ENCODE measurements at places on chromosomes 4 and X. TPM values are rescaled to one million over a fixed set of nuclear protein-coding genes. Genes with fewer than 3 reads are reported as not detected.

- no peak for DNase-seq
These were observed 115.7 kb upstream of the KIT start for GRCh38 chr4:54542119-54542438.

DNA sequence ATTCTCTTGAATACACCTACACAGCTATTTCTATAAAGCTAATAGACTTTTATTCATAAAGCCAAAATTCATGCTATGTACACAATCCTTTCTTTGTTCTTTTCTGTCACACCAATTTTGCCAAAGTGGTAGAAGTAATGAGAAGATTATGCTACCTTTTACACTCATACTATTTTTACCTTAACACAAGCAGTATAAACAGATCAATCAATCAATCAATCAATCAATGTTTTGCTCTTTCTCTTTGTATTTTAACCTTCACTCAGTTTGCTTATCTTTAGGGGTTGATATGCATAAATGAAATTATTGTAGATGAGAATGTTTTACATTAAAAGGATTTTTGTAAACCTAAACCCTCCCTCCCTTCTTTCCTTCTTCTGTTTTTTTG is 878.6 kb downstream of the RAPGEF2 start:
- no peak for DNase-seq

DNA sequence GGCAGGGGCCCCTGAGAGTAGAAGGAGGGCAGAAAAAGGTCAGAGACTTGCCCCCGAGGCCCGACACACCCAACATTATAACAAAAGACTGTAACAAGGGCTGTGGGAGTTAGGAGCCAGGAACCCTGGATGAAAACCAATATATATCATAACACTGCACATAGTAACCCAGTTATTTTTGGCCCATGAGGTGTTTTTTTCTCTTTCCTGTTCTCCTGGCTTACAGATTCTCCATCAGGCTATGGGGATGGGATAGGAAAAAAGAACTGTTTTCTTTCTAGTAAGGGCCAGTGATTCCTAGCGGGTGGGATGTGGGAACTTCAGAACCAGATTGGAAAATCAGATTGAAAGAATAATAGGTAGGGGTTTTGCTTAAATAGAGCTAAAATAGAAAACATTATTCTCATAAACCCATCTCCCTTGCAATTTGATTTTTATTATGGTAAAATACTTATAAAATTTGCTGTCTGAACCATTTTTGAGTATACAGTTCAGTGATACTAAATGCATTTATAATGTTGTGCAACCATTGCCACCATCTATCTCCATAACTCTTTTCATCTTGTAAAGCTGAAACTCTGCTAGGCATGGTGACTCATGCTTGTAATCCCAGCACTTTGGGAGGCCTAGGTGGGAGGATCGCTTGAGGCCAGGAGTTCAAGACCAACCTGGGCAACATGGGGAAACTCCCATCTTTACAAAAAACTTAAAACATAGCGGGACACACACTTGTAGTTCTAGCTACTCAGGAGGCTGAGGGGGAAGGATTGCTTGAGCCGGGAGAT is 33.5 kb downstream of the SNX25 start:
- DNase-seq, result no peak

GRCh38 chr4:70721747-70722146 is at the start of gene RUFY3:
TSS of gene RUFY3 (plus strand) at chr4:70721964. CDS start at chr4:70722574, 610 bp downstream.
- DNase-seq, result no peak

- no peak for DNase-seq
These were observed 208.5 kb upstream of the CASK start for GRCh38 chrX:42131856-42132255.

GRCh38 chrX:103883533-103883932 is 51.5 kb upstream of the RAB9B start:
- DNase-seq, result no peak

DNA sequence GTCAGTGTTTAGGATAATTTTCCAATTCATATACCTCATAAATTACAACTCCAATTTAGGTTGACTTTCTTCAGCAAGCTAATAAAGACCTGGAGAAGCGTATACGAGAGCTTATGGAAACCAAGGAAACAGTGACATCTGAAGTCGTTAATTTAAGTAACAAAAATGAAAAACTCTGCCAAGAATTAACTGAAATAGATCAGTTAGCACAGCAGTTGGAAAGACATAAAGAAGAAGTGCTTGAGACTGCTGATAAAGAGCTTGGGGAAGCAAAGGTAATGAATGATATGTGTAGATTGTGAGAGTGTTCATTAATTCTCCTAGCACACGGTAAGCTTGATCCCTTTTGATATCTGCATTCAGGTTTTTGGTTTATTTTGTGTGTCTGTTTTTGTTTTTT is 16.8 kb downstream of the CEP135 start:
- DNase-seq, result no peak

GRCh38 chr4:41158274-41158673 is 56.1 kb downstream of the APBB2 start:
- no peak for DNase-seq

- no peak for DNase-seq
These were observed 63.0 kb upstream of the ZXDB start for GRCh38 chrX:57528670-57529255.

DNA sequence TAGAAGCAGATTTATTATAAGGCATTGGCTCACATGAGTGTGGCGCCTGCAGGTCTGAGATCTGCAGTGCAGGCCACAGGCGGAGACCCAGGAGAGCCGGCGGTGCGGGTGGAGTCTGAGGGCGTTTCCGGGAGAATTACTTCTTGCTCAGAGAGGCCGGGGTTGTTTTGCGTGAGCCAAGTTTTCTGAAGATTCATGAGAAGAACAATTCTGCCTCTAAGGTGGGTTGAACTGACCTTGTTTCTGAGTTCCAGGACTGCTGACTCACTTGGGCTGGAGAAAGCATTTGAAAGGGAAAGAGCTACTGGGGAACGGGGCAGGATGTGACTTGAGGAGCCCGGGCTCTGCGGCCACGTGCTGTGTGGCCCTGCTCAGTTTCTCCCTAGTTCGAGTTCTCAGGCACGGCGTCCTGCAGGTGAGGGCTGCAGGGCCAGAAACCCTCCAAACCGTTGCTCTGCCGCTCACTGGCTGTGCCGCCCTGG is 36.7 kb upstream of the SORCS2 start:
- DNase-seq, result no peak

GRCh38 chr4:7697343-7697742 is 242.3 kb downstream of the AFAP1 start:
- DNase-seq, result no peak

- DNase-seq, result peak; percentile 24
These were observed at the start of gene HAND2 for GRCh38 chr4:173529477-173530325. TSS of gene HAND2 (minus strand) at chr4:173530229. CDS start at chr4:173529289, 940 bp downstream.

GRCh38 chr4:48212165-48212564 is 57.5 kb downstream of the TEC start:
- no peak for DNase-seq

HS3ST1 gene
- total RNA-seq, result 0.37 TPM

MAGED4 gene
- 143 TPM for total RNA-seq

MPP1 gene
- total RNA-seq, result 13.2 TPM

TRPC5OS gene
- not detected for total RNA-seq

AVPR2 gene
- total RNA-seq, result not detected

PCYT1B gene
- 32.3 TPM for total RNA-seq

HSFX1 gene
- 1.4 TPM for total RNA-seq

KIF4A gene
- total RNA-seq, result 58.5 TPM

YY2 gene
- total RNA-seq, result 1.5 TPM

SLITRK2 gene
- total RNA-seq, result 8.8 TPM

PROM1 gene
- total RNA-seq, result 60.8 TPM

ADAMTS3 gene
- 2.7 TPM for total RNA-seq

Data from neural crest cell (in vitro differentiated cells).